ENCODE measurements at places on chromosomes 4 and X. TPM values are rescaled to one million over a fixed set of nuclear protein-coding genes. Genes with fewer than 3 reads are reported as not detected.

DNAAF6 gene
- not detected for total RNA-seq

GPR119 gene
- not detected for total RNA-seq

TNIP3 gene
- total RNA-seq: 0.72 TPM

CXCL11 gene
- total RNA-seq: not detected

CXorf58 gene
- not detected for total RNA-seq

VEGFC gene
- total RNA-seq: 24.7 TPM

Measured in fibroblast of the aortic adventitia (primary cell).